ENCODE measurements at places on chromosomes 7 and 10.

DNA sequence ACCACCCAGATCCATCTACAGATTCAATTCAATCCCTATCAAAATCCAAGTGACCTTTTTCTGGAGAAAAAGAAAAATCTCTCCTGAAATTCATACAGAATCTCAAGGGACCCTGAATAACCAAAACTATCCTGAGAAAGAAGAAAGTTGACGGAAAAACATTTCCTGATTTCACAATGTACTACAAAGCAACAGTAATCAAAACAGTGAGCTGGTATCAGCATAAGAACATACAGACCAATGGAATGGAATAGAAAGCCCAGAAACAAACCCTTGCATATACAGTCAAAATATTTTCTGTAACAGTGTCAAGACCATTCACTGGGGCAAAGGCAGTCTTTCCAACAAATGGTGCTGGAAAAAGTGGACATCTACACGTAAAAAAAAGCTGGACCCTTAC, 89.9 kb downstream of the JMJD1C start:
- DNase-seq, result no peak

DNA sequence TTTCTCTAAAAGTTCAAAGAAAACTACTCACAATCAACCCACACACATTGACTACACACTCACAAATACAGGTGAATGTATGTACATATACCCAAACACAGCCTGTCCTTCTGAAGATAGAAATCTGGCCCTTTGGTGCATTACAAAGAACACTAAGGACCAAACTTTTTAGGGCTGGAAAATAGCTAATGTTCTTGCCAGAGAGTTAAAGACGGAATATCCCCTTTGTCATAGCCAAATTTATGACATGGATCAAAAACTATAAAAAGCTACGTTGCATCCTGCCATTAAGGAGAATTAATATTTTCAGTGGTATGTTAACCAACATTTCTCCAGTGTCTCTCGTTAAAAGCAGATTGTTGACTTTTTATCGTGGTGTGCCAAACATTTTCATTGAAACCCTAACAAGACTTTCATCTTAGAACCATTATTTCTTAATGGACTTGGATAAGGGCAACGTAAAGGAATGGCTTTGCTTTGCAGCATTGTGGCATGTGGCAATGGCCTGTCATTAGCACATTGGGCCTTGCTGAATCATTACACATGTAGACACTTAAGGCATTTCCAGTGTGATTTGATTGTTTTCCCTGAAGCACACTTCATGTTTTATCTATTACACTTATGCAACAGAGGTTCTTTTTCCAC, 150.9 kb upstream of the MEOX2 start:
- no peak for DNase-seq

DNA sequence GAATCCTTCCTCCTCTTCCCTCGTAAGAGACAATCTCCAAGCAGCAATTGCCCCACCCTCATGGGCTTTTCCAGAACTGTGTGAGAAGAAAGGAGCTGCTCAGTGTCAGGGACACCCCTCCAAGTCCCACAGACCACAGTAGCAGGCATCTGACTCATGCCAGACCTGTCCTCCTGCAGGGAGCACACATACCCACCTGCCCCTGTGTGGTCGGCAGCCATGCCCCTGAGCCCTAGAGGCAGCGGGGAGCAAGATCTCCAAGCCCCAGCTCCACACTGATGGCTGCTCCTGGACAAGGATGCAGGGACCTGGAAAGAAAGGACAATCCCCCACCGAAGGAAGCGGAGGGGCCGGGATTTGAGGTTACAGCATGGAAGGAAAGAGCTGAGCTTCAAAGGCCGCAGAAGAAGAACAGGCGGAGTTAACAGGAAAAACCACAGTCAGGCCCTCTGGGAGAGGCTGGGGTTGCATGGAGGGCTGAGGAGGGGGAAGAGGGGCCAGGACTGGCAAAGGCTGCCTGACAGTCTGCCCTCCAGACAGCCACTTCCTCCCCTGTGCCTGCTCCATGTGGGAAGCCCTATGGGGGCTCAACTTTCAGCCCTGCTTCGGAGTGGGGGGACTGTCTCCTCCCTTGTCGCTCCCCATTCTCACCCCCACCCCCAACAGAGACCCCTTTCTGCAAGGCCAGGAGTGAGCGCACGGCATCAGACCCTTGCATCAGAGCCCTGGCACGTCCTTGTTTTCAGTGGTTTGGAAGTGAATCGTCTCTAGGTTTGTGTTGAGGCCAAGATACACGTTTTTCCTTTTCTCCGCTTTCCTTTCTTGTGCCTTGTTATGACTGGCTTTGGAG, 46.8 kb downstream of the ASB13 start:
- no peak for DNase-seq

DNA sequence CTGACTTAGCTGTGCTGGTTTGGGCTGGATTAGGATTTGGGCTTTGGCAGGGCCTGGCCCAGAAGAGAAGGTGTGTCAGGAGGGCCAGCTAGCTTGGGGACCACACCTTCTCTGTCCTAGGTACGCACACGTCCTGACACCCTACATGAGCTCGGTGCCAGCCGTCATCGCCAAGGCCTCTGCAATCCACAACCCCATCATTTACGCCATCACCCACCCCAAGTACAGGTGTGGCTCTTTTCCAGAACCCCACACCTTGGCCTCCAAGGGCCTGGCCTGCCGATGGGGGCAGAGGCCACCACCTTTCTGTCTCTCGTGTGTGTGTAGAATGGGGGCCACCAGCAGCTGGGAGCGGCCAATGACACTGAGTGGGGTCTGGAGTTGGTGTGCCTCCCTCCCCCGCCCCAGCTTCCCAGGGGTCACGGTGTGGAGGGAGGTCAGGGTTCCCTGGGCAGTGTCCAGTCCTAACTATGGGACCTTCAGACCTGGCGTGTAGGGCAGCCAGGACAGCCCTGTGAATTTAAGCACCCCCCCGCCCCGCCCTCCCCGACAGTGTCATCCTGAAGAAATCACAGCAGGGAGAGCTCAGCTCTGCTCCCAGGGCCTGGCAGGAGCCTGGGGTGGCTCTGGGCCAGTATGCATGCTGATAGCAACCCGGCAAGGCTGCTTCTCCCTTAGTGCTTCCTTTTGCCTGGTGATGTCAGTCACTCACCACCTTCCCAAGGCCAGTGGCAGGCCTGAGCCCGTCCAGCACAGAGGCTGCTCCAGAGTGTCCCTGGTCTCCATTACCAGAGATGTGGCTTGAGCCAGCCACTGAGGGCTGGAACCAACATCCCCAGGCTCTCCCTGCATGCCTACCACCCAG, 6.9 kb upstream of the LDB3 start:
- no peak for DNase-seq

GRCh38 chr10:121490871-121491519, 107.2 kb downstream of the FGFR2 start:
- DNase-seq, result no peak

- no peak for DNase-seq
Observed at GRCh38 chr10:14837003-14837756, 657 bp downstream of the CDNF start.

DNA sequence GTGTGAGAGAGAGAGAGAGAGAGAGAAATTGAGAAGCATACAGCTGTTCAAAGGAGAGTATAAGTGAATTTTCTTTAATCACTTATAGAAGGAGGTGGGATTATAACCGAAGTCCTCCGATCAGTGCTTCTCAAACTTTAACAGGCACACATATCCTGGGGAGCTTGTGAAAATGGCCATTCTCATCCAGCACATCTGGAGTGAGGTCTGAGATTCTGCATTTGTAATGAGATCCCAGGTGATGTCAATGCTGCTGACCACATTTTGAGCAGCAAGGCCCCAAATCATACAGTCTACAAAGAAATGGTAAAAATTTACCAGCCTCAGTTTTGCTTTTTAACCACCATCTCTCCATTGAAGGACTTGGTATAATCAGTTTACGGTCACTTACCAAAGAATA, 219.0 kb downstream of the PTEN start:
- no peak for DNase-seq

DNA sequence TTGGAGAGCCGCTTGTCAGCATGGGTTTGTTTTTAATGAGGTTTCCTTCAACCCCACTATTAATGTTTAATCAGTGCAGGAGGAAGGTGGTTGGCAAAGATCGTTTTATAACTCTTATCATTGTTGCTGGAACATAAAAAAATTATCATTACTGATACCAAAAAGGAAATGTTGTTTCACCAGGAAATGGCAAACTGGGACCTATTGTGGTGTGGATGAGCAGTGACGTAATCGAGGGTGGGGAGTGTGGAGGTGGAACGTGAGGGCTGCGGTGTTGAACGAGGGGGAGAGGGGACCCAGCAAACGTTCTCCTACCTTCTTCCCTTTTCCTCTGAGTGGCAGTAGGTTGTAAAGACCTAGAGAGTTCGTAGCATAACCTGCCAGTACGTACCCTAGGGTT, 71.9 kb upstream of the TOMM7 start:
- no peak for DNase-seq

DNA sequence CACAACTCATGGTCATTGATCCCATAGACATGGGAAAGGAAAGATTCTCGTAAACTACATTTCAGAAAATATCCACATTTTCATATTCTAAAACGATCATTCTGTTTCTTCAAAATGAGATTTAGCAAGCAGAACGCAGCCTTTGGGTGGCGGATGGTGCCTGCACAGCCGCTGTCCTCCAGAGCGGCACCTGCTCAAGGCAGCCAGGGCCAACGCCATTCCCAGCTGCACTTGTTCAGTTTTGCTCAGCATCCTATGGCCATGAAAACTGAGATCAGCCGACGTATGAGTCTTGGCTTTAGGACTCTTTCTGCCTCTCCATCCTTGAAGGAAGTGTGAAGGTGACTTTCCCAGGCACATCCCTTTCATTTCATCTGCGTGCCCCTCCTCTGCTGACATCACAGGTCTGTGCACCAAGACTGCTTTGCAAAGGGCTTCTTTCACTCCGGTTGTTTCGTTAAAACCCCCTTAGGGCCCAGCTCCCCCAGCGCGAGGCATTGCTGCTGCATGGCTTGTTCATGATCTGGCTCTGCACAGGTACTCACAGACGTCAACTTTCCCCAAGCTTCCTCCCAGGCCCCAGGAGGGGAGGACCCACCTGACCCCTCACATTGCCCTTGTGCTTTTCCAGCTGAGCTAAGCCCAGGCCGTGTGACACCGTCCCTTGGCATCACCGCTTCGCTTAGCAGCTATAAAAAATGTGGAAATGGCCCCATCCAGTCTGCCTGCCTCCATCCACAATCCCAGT, 37.2 kb downstream of the TCERG1L start:
- DNase-seq, result no peak

DNA sequence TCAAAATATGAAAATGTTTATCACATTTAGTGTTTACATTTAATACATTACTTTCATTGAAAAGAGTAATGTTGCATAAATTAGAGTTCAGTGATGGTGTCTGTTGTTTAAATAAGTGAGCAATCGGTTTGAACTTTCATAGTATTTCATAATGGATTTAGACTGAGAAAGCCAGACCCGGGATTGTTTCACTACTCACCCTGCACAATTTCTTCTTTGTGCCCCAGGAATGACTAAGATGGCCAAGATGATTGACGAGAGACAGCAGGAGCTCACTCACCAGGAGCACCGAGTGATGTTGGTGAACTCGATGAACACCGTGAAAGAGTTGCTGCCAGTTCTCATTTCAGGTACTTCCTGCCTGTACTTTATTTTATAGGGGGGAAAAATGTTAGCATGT, 74.6 kb downstream of the VCL start:
- no peak for DNase-seq

DNA sequence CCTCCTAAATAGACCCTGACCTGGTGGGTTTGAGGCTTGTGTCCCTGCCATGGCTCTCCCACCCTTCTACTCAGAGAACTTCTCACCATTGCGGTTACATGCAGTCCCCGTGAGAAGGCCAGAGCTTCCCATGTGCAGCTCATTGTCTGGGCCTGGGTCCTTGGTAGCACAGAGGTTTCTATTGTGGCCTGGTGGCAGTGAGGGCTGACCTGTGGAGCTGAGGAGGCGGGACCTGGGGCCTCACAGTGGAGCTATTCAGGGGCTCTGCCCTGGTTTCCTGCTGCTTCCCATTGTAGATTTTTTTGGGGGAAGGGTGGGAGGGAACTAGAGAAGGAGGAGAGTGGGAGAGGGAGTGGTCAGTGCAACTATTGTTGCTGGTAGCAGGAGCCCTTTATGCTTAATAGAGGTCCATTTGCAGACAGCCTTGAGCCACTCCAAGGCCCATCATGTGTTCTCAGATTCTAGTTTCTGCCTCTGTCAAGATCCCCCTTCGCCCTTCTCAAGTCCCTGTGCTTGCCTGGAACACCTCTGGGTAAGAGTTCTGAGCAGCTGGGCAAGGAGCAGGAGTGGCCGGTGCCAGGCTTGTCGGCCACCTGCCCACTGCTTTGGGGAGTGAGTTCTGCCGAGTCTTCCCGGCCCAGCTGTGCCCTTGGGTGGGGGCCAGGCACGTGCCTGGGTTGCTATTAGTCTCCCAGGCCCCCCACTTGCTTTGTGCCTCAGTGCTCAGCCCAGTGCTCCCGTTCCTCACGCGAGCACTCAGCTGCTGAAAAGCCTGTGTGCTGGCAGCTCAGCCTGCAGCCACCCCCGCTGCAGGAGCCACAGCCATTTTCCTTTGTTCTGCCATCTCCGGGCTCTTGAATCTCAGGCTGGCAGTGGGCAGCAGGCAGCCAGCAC, 10.7 kb downstream of the TSPAN14 start:
- DNase-seq, result no peak

DNA sequence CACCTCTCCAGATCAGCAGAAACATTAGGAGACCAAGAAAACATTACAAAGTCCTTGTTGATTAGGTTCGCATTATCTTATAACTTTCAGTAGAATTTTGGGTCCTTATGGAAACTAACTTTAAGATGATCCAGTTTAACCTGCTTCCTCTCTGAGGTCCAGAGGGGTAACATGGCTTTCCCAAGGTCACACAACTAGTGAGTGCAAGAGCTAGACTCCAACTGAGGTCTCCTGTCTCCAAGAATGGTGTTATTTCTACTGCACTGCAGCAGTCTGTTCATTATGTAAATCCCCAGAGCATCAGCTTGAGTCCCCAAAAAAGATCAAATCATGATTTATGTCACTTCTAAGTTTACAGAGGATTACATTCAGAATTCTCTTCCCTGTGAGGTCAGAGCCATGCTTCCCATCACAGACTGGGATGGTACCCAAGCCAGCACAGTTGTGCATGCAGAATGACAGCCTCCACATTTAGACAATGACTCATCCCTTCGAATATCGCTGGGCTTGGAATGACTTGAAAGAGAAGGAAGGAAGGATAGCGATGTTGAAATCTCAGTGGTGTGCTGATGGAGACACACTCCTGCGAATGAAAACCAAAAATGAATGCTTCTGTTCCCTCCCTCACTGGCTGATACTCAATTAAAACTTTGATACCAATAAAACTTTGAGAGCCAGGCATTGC, 163.1 kb upstream of the PLXNA4 start:
- DNase-seq, result no peak

GRCh38 chr10:91103384-91104192, 116.9 kb upstream of the PCGF5 start:
- DNase-seq, result no peak

GRCh38 chr10:75136346-75136745, 24.9 kb downstream of the SAMD8 start:
- no peak for DNase-seq

GRCh38 chr10:114704679-114705078, 46.6 kb upstream of the ABLIM1 start:
- DNase-seq, result no peak

- DNase-seq, result no peak
Observed at GRCh38 chr7:130227883-130228575, 20.4 kb downstream of the SSMEM1 start.

- no peak for DNase-seq
Observed at GRCh38 chr7:124633740-124634139, 131.9 kb downstream of the GPR37 start.

- no peak for DNase-seq
Observed at GRCh38 chr7:10756981-10757380, 216.7 kb upstream of the PHF14 start.

All from activated CD4-positive, alpha-beta T cell treated with anti-CD3 and anti-CD28 coated beads, Interleukin-2, amount 50 U/mL, for 16 hours (primary cell).